AG09309 (cell line): ENCODE measurements at places on chromosomes 4 and X.

DNA sequence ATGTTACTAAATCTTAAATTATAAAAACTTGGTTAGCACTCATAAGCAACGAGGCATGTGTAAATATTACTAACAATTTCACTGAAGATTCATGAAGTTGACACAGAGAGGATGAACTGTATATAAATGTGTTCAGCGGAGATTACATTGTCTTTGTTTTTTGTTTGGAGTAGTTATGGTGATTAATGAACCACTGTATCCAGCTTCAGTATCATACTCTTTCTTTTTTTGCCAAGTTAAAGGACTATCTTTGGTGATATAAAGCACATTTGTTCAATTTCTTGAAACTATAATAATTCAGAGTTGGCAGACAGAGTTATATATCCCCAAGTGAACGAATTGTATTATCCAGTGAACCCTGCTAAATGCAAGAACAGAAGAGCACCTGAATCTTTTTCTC, 497.6 kb downstream of the CCSER1 start:
- DNase-seq, result no peak

- DNase-seq, result no peak
Observed at GRCh38 chr4:137674066-137674465, 141.8 kb upstream of the PCDH18 start.

GRCh38 chr4:159390648-159391047, 287.8 kb downstream of the RAPGEF2 start:
- peak; percentile 89 for DNase-seq

GRCh38 chrX:27599928-27600327, 9.8 kb downstream of the DCAF8L2 start:
- DNase-seq, result no peak

DNA sequence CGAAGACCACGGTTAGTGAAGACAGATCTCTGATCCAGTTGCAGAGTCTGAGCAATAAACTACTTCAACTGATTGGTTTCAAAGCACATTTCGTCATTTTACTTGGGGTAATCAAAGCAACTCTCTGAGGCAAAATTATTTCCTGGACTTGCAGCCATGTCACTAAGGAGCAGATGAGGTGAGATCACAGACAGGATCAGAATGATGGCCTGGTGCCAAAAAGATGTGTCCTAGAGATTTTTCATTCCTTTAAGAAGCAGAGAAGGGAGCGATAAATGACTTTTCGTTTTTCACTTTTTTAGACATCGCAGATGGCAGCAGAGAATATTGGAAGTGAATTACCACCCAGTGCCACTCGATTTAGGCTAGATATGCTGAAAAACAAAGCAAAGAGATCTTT, 83.9 kb downstream of the PTTG2 start:
- no peak for DNase-seq

DNA sequence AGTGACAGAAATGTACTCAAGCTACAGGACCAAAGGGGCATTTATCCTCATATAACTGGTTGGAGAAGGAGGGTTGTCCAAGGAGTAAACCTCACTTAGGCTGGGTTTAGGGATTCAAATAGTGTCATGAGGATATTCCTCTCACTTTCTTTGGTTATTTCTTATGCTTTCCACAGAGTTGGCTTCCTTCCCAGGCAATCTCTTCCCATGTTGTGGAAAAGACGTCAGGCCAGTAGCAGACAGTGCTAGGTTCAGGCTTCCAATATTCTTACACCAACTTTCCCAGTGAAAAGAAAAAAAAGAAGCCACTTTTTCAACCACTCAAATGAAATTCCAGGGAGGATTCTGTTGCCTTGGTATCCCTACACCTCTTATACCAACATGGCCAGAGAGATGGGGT, 653.0 kb downstream of the C4orf33 start:
- no peak for DNase-seq

- no peak for DNase-seq
Observed at GRCh38 chrX:110444996-110445395, 86.3 kb downstream of the RTL9 start.

- DNase-seq, result no peak
Observed at GRCh38 chr4:23001478-23001877, 308.7 kb downstream of the GBA3 start.

- no peak for DNase-seq
Observed at GRCh38 chrX:106862972-106863688, 40.0 kb downstream of the RIPPLY1 start.

DNA sequence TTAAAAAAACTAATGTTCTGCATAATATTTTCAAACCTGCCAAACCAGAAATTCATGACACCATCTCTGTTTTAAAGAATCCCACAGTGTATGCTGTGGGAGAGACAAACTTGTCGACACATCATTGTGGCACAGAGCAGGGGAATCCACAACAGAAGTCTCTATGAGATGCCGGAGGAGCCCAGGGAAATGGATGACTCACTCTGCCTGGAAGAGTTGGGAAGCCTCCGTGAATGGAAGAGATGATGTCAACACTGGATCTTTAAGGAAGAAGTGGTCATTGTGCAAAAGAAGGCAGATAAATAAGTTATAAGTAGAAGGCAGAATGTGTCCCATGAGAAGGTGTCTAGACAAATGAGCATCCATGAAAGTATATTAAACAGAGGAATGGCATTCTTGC, 595.1 kb downstream of the RAB28 start:
- no peak for DNase-seq

- no peak for DNase-seq
Observed at GRCh38 chrX:70664726-70665125, 220.1 kb downstream of the DLG3 start.

DNA sequence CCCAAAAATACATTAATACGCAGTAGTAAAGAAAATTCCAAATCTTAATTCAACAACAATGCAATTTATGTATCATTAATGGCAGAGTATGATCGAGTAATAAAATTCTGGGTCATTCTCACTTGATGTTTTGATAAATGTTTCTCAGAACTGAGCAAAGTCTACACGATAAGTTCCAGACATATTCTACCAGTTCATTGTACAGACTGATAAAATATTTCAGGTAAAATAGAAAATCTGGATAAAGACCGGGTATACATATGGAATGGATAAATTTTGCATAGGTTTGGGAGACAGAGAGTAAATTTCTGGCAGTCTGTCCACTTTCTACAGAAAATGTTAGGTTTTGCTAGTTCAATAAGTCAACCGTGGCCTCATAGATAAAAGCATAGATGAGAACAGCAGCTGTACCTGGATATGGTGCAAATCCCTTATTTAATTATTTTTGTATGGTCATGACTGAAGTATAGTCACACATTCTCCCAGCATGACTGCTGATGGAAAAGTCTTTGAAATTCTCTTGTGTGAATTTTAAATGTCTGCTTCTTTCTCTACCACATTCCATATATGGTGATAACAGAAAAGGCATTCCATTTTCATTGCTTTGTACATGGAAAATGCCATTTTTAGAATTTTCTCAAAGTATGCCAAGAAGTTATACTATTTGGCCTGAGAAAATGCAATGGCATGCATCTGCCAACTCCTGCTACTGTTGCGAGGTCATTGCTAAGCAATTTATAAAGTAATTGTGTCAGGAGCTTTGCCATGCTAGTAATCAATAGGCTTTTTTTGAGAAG, 301.9 kb upstream of the ARSJ start:
- peak; percentile 57 for DNase-seq

- DNase-seq, result no peak
Observed at GRCh38 chr4:40265910-40266274, 69.1 kb downstream of the RHOH start.

GRCh38 chr4:185840201-185840600, 28.2 kb upstream of the SORBS2 start:
- DNase-seq, result no peak
